ENCODE measurements at places on chromosomes 7 and 10.
A peak's percentile ranks its signal among the peaks of the same experiment; 100 is the strongest.

DNA sequence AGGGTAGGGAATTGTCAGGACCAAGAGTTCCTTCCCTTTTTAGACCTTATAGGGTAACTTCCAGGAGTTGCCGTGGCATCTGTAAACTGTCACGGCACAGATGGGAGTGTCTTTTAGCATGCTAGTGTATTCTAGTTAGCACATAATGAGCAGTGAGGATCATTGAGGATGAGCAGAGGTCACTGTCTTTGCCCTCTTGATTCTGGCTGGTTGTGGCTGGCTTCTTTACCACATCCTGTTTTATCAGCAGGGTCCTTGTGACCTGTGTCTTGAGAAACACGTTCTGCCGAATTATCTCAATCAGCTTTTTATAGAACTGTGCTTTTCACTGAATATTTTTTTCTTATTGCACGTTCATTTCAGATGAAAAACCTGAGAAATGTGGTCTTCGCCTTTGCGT, 41.5 kb downstream of the MINPP1 start:
- peak; percentile 93 for DNase-seq

- no peak for DNase-seq
These were observed 3.2 kb downstream of the HOXA11 start for GRCh38 chr7:27181795-27182275.

DNA sequence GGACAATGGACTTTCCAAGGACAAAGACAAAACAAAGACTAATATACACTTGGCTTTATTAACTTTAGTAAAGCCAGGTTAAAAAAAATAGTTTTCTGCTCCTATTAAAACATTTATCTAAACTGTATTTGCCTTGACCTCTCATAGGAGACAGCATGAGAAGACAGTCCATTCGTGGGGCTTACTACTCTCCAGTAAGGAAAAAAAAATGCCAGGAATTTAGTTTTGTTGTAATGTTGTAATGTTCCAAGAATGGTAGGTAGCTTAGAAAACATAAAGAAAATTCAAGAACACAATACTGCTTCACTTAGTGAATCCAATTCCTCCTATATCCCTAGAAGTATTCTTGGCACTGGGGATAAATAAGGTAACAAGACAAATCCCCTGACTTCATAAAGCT, 81.7 kb downstream of the KMT2C start:
- no peak for DNase-seq

DNA sequence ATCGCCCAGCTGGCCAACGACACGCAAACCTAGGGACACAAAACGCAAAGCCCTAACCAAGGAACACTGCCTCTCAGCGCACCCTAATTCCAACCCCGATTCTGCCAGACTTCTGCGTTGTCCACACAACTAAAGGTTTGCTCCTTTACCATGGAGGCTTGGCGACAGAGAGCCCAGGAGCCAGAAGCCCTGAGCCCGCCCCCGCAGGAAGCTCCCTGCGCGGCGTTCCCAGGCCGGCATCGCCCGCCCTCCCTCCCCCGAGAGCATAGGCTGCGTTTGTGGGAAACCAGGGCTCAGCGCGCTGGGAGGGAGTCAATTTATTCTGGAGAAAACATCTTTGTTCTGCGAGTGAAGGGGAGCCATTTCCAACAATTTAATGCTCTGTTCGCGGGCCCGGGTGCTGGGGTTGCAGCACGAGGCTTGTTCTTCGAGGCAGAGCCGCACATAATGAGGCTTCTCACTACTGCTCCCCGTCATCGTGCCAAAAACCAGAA, 103.9 kb downstream of the GRID1 start:
- DNase-seq = no peak

DNA sequence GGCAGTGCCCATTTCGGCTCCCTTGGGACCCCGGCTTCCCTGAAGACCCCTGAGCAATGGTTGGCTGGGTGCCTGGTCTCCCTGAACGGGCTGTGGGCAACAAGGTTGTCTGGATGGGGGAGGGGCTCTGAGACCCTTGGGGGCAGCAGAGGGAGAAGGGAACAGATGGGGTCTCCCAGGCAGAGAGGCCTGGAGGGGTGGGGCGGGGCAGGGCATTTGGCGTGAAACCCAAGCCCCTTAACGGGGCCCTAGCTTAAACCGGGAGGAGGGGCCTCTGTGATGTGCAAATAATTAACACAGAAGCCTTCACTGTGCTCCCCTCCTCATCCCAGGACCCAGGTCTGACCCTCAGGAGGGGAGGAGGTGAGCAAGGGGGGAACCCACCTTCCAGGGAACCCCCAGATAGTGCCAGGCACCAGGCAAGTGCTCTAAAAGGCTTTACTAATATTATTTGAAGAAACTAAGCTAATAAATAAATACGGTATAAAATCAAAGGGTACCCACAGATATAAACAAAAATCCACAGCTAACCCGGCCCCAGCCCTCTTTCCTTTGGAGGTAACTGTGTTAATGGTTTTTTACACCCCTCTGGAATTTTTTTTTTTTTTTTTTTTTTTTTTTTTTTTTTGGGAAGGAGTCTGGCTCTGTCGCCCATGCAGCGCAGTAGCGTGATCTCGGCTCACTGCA, 170.8 kb downstream of the RNF216 start:
- no peak for DNase-seq

DNA sequence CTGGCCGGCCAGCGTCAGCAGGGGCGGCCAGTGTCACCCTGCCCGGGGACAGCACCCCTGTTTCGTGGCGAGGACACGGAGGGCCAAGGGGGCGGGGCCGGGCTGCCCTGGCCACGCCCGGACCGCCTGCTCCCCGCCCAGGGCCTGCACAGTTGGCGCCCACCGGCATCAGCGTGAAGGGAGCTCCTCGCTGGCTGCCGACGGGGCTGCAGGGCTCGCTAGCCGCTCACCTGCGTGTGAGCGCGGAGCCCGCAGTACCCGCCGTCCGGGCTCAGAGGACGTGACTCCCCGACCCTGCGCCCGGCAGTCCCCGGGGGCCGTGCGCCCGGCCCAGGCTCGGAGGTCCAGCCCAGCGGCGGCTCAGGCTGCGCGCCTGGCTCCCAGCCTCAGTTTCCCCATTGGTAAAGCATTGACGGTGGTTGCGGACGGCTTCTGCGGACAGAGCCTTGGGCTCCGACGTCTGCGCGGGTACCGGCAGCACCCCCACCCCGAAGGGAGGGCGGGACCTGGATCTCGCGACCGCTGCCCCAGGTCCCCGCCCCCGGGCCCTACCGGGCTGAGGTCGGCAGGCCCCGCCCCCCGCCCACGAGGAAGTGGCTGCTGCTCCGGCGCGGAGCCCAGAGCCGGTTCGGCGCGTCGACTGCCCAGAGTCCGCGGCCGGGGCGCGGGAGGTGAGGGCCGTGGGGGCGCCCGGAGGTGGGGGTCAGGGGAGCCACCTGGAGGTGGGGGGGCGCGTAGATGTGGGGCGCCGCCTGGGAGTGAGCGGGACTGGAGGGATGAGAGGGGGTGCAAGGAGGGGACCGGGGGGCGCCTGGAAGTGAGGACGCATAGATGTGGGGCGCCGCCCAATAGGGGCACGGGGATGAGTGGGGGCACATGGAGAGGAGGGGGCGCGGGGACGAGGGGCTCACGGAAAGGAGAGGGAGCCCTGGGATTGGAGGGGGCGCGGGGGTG, at the start of gene ARPC1B:
TSS of gene ARPC1B (plus strand) at position 620 of the 954 bp plus-strand sequence. CDS start 10,985 bp downstream, outside the sequence.
- DNase-seq = peak; percentile 94

All from NB4 (cell line).